HuH-7 (cell line): ENCODE measurements at places on chromosomes 16 and 17.

DNA sequence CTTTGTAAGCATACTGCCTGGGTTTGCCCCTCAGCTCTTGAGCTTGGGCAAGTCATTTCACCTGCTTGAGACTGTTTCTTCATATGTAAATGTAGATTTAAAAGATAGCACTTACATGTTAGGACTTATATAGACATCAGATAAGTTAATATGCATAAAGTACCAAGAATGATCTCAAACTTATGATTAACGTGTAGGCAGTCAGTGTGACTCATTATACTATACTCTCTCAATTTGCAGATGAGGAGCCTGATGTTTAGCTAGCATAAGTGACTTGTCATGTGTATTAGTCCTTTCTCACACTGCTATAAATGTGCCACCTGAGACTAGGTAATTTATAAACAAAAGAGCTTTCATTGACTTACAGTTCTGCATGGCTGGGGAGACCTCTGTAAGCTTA, 690.5 kb downstream of the KCNJ2 start:
- DNase-seq: no peak

- DNase-seq: no peak
Measured at GRCh38 chr16:73506568-73507056, 458.7 kb upstream of the ZFHX3 start.

GRCh38 chr16:77190190-77190477, 856 bp upstream of the MON1B start:
- no peak for DNase-seq

DNA sequence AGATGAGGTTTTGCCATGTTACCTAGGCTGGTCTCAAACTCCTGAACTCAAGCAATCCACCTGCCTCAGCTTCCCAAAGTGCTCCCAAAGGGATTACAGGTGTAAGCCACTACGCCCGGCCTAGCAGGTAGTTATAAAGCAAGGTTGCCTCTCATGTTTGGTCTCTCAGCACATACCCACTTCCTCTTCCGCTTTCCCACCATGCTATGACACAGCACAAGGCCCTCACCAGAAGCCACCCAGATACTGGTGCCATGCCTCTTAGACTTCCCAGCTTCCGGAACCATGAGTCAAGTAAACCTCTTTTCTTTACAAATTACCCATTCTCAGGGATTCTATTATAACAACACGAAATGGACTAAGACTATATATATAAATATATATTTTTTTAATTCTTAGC, 143.6 kb downstream of the COPRS start:
- no peak for DNase-seq

GRCh38 chr16:57938936-57939871, 31.7 kb downstream of the CNGB1 start:
- DNase-seq: no peak

- DNase-seq: no peak
Measured at GRCh38 chr16:407253-407652, 5.6 kb downstream of the DECR2 start.

- DNase-seq: no peak
Measured at GRCh38 chr17:44629314-44629713, 27.0 kb upstream of the MEIOC start.

- no peak for DNase-seq
Measured at GRCh38 chr16:710500-711075, 4.3 kb upstream of the METRN start.

DNA sequence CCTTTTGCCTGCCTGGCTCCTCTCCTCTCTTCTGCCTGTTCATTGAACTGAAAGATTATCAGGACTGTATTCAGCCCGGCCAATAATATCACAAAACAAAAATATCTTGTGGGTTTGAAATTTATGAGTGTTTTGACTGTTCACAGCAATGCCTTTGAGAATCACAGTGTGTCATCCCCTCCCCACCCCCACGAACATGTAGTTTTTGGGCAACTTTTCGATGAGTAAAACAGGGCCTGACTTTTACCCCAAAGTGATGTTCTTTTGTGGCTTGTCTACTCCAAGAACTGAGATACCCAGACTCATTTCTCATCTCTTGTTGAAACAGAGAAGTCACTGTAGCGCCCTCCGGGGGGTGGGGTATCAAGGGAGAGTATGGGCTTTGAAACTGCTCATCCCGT, 675.7 kb downstream of the WWOX start:
- DNase-seq: no peak

GRCh38 chr16:84785843-84786581, 33.8 kb upstream of the CRISPLD2 start:
- no peak for DNase-seq

- no peak for DNase-seq
Measured at GRCh38 chr17:43342589-43342890, 56.3 kb upstream of the ARL4D start.

DNA sequence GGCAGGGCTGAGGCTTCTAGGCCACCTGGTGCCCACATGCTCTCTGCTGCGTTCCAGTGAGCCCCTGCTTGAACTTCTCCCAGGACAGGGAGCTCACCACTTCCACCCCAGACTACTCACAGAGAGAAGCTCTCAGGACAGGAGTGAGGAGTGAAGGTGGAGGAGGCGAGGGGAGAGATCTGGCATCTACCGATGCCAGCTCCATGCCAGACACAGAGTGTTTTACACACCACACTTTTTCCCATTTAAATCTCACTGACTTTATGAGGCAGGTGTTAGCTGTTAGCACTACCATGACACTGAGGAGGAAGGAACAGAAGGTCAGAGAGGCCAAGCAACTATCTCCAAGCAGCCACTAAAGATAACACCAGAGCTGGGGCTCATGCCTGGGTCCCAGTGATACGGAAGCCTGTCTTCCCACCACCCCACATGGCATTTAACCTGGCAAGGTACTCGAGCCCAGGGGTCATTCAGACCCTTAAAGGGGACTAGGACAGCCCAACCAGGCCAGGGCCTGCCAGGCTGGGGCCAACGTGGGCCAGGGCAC, 6.8 kb downstream of the FAM83G start:
- DNase-seq: no peak

DNA sequence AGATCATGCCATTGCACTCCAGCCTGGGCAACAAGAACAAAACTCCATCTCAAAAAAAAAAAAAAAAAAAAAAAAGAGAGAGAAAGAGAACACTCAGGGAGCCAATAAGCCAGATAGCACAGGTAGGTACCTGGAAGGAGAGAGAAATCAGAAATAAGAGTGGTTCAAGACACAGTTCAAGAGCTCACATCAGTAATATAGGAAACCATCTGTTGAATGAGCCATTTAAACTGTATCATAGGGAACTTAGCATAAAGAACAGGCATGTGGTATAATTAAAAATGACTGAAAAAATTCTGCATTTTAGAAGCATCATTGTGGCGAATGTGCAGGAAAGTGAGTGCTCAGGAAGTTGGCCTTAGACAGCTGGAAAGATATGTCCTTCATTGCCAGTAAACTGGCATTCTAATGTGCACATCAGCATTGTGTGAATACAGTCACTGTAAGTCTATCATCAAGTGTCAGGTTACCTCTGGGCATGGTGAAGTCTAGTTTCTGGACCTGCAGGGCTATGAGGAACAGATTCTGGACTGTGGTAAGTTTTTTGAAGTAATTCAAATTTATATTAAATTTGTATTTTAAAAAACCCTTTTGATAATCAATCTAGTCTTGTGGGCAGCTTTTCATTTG, 20.4 kb downstream of the KRT12 start:
- no peak for DNase-seq

DNA sequence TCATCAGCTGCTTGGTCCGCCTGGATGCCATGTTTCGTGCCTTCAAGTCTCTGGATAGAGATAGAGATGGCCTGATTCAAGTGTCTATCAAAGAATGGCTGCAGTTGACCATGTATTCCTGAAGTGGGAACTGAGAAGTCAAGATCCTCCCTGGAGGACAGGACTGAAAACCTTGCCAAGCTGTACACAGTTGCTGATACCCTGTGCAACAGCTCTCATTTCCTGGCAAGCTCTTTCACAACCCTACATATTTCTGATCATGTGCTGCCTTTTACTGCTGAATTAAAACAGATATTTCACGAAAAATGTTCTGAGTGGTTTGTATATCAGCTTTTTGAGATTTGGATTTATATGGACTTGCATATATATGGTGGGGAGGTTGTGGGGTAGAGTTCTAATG, 898 bp downstream of the CAPNS2 start:
- DNase-seq: no peak

- DNase-seq: no peak
Measured at GRCh38 chr16:69071036-69071435, 34.4 kb upstream of the HAS3 start.

DNA sequence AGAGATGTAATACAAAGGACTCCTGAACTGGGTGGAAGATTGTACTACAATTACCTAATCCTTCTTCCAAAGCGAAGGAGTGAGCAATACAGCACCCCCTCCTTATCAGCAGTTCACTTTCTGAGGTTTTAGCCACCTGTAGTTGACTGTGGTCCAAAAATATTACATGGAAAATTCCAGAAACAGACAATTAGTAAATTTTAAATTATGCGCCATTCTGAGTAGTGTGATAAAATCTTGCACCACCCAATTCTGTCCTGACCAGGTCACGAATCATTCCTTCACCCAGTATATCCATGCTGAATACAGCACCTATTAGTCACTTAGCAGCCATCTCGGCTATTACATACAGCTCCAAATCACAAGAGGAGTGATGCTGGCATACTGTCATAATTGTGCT, 23.2 kb downstream of the VPS53 start:
- DNase-seq: no peak

DNA sequence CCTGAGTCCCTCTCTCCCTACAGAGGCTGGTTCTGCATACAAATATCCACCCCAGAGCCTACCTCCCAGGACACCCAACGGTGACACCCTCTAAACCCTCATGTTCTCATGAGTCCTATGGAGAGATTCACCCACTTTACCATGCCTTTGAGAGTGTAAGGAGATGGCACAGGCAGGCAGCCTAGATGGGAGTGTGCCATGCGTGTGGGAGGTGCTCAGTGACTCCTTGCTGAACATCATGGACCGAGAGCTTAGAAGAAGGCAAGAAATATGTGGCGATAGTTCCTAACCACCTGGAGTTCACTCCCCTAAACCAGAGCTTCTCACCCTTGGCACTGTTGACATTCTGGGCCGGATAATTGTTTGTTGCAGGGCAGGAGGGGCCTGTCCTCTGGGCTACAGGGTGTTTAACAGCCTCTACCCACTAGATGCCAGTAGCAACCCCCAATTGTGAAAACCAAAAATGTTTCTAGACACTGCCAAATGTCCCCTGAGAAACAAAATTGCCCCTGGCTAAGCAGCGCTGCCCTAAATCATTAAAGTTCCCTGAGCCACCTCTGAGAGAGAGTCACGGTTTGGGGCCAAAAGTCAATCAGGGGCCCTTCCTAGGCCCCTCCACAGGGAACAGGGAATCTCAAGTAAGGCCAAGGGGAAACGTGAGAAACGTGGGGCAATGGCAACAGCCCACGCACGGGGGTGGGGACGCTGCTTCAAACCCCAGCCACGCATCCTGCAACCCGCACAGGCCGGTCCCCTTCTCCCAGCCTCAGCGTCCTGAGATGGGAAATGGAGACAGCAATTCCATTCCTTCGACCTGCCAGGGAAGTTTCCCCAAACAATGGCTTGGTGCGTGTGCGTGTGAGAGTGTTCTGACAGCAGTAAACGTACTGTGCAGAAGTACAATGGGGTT, 66.8 kb downstream of the C16orf78 start:
- DNase-seq: no peak

DNA sequence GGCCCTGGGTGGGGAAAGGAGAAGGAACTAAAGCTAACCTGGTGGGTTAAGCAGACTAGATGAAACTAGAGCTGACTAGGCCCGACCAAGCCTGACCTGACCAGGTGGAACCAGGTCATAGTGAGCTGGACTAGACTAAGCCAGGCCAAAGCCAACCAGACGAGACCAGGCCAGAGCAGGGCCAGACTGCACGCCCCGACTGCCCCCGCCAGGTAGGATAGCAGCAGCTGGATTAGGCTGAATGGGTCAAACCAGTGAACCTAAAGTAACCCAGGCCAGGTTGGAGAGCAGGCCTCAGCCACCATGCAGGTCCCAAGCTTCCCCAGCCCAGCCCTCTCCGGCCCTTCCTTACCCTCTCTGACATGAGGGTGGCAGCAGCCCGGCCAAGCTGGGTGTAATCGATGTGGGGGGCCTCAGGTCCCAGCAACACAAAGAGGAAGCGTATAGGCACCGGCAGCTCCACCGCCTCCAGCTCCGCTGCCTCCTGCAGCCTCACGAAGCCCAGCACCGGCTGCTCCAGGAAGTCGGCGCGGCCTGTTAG, 9.1 kb downstream of the SLC4A1 start:
- DNase-seq: no peak

GRCh38 chr16:83328936-83329335, 478.8 kb upstream of the HSBP1 start:
- DNase-seq: no peak

GRCh38 chr17:50046667-50047066, 9.2 kb upstream of the ITGA3 start:
- DNase-seq: no peak

DNA sequence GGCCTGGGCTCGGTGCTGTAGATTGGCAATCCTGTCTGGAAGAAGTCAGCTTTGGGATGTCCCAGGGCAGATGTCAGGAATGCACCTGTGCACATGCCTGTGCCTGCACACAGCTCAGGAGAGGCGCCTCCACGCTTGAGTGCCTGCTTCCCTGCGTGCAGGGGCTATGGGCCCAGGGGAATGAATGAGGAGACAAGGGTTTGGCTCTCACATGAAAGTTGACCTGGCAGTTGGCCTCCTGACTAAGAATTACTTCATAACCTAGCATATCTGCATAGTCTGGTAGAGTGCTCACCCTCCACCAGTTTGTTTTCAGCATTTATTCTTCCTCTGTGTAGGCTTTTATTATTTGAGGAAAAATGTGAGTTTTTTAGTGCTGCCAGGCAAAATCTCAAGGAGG, 50.0 kb downstream of the PLD6 start:
- no peak for DNase-seq

- DNase-seq: no peak
Measured at GRCh38 chr16:8714174-8714573, 39.8 kb downstream of the ABAT start.

DNA sequence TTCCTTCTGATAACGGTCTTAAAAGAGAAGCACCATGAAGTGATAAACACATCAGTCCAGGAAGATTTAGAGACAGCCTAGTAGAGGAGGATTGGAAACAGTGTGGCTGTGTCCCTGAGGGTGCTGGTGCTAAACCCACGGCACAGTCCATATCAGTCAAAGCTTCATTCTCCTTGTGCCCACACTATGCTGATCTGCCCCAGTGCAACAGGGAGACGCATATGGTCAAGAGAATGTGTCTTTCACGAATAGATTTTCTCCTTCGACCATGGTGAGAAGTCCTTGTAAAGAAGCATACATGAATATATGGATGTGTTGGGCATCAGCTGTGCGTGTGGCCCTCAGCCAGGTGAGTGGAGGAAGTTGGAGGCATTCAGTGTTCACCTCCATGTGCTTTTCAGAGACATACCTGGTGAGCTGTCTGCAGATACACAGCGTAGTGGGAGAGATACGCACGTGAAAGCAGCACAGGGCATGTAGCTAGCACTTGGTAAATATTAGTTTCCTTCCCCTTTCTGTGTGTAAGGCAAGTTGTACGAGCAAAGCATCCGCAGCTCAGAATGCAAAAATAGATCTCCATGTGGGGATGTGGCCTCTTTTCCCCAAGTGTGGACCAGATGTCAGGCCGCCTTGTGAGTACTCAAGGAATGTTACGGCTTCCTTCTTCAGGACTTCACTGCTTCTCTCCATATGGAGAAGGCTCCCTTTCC, 29.4 kb downstream of the HLF start:
- DNase-seq: no peak
